Stimulated activated CD4-positive, alpha-beta T cell treated with anti-CD3 and anti-CD28 coated beads, Interleukin-1b, Interleukin-23, amount 100 ng/mL, for 1 hour (primary cell): ENCODE measurements at places on chromosomes 7 and 10.

GRCh38 chr10:127534074-127534473, 15.0 kb upstream of the NPS start:
- DNase-seq = no peak

GRCh38 chr7:25308906-25309705, 80.8 kb upstream of the NPVF start:
- DNase-seq = no peak

DNA sequence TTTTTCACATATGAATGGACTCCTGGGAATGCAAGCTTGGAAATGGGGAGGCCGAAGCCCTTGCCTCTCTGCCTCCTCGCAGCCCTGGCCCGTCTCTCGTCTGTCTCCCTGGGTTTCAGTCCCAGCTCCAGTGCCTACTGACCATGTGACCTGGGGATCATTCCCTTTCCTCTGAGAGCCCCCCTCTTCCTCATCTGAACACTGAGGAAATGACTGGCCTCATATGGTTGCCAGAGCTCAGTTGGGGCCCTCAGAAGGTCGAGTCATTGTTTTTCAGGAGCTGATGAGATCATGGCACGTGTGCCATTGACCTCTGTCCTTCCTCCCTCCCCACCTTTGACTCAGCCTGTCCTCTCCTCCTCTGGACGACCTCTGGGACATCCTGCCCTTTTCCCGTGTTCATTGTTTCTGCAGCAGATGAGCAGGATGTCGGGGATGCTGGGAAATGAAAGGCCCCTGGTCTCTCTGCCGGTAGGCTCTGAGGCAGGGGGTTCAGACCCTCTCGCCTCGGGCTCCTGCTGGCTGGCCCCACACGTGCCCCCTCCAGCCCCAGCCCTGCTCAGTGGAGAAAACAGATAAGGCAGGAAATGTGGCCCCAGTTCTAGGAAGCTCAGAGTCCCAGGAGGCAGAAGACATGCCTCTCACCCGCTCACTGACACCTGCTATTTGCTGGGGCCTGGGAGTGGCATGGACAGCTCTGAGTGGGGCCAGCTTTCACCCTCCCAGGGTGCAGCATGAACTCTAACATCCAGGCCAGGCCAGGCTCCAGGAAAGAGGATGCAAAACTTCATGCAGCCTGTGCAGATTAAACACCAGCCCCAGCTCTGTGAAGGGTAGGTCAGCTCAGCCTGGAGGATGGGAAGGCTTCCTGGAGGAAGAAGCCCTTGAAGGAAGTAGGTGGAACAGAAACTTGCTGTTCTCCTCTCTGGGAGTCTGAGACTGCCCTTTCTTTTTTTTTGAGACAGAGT, 8.3 kb upstream of the PPP1R35 start:
- no peak for DNase-seq

DNA sequence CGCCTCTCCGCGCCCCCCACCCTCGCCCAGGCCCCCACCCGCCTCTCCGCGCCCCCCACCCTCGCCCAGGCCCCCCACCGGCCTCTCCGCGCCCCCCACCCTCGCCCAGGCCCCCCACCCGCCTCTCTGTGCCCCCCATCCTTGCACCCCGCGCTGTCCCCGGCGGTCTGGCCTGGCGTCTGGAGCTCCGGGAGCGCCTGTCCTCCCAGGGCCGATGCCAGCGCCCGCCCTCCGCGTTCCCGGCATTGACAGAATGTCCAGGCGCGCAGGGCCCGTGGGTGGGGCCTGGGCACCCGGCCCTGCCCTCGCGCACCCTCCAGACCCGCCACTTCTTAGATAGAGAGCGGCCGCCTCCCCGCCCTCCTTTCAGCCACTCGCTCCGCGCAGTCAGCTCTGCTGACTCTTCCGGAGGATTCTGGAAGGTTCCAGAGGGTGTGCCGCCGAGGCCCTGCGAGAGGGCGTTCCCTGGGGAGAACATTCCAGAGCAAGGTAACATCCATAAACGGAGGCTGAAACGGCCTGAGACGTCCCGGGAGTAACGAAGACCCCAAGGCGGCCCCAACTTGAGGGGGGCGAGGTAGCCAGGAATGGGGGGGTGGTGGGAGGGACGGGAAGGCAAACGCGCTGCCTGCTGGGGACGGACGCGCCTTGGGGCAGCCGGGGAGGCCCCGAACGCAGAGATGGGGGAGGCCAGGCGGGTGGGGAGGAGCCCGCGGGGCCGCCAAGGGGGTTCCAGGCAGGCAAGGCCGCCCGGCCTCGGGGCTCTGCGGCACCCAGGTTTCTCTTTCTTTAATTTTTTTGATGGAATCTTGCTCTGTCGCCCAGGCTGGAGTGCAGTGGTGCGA, 117.8 kb downstream of the DYNC2I1 start:
- DNase-seq = no peak

- no peak for DNase-seq
Observed at GRCh38 chr10:45410807-45411606, 37.0 kb downstream of the ALOX5 start.

DNA sequence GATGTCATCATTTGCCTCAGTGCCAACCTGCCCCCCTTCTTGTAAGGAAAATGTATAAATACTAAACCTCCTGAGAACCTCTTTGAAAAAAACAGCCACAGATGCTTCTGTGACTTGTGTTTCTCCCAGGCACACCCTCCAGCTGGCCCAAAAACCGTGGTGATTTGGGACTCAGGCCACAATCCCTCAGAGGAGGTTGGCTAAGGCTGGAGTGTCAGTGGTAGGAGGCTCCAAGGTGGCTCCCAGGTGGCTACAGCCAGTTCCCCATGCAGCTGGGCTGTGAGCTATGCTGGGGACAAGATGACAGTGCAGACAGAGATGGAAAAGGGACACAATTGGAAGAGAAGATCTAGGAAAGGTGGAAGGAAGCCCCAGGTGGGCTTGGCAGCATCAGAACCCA, 104.7 kb downstream of the CPXM2 start:
- no peak for DNase-seq

DNA sequence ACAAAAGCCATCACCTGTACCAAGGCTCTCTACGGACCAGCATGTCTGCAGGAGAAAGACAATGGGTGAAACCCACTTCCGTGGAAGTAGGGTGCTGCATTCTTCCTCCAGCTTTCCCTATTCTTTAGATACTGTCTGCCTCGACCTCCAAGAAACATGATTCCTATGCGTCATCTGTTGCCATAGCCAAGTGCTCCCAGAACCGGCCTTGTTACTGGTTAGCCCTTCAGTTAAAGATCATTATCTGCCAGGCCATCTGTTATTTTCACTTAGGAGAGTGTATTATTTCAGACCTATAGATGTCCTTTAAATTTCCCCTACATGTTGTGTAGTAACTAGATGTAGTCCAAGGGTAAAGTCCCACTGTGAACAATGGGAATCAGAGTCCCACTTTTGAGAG, 89.0 kb upstream of the KIAA1217 start:
- DNase-seq = no peak

DNA sequence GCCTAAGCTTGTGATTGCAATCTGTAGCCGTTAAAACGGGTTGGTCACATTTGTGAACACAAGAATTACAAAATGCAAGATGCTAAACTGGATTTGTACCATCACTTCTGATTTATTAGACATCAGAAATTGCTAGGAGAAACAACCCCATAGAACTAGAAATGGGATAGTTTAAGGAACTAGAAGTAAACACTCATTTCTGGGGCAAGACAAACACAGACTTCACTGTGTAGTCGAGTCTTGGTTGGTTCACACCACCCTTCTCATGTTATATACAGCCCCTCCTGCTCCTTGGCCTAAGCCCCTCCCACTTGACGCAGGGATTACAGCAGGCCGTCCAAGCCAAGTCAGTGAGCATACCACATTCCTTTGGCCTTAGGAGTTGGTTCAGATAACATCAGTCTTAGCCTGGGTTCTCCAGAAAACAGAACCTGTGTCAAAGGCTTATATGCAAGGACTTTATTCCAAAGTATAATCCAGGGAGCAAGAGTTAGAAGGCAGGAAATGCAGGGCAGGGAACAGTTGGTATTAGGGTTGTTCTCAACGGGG, 2.0 kb upstream of the NRAP start:
- no peak for DNase-seq

DNA sequence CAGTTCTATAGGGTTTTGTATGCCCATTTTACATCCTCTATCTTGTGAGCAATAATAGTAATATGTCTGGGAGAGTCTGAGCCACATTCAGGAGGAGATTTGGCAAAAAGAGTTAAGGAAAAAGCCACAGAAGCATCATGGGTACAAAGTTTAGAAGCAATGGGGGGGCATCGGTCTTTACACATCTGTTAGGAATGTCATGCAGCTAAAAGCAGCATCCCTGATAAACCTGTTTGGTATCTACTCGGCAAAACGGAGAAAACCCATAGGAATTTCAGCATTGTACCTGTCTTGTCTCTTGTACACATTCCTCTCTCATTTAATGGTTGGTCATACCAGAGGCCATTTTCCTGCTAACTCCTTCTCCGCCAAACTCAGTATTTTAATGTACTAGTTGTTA, 12.5 kb upstream of the HERPUD2 start:
- DNase-seq = no peak

GRCh38 chr7:77587272-77587671, 50.2 kb downstream of the PTPN12 start:
- DNase-seq = no peak

DNA sequence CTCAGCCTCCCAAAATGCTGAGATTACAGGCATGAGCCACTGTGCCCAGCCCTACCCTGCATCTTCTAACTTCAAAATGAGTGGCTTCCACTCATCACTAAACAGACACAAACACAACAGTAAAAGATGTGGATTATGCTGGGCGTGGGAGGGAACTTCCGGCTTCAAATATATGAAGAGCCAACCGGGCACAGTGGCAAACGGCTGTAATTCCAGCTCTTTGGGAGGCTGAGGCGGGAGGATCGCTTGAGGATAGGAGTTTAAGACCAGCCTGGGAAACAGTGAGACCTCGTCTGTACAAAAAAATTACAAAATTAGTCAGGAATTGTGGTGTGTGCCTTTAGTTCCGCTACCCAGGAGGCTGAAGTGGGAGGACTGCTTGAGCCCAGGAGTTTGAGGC, 92.2 kb upstream of the GNA12 start:
- no peak for DNase-seq

GRCh38 chr7:118312051-118312450, 87.5 kb downstream of the ANKRD7 start:
- DNase-seq = no peak

DNA sequence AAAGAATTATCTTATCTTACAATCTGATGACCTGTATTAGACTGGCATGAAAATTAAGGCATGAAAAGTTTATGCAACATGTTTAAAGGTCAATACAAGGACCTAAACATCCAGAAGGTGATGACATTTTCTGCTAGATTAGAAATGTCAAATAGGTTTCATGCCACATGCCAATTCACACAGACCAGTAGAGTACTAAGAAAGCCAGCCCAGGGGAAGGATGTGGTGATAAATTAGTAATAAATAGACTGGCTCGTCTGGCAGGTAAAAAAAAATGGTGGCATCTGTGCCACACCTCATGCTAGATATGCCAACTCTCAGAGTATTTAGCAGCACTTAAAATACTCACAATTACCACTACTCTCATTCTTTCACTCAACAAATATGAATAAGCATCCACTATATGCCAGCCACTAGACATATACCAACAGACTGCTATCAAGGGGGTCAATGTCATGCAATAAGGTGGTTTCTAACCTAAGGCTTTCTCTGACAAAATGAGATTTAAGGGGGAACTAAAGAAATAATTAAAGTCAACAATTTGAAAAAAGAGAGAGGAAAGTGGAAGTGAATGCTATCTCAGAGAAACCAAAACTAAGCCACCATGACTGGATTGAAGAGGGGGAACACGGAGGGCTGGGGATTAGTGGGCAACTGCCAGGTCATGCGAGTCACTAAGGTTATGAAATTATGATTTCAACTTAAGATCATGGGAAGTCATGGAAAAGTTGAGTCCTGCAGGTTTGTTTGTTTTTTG, 83.5 kb downstream of the SGMS1 start:
- no peak for DNase-seq

DNA sequence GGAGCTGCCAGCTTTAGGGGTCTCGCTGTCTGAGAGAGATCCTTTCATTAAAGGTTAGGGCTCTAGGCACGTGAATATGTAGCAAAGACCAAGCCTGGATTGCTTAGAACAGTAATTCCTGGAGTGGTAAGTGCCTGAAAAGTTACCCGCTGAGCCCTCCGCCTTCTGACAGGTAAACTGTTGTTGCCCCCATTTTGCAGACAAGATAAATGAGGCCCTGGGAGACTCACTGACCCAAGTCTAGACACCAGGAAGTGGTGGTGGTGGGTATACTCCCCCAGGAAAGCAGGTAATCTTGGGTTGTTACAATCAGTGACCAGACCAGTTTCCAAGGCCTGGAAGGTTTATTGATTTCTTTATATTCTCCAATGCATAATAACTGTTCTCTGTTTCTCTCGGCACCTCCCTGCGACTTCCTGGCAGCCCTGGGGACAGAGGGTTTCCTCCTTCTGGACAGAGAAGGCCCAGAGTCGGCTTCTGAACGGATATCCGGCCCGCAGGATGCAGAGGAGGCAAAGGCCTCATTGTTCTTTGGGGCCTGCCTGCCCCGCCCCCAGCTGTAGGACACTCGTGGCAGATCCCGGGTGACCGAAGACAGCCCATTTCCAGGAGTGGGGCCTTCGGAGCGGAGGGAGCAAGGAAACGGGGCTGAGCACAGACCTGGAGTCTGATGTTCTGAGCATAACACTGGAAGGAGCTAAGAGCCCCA, 1.3 kb upstream of the GRK5 start:
- DNase-seq = peak; percentile 5

DNA sequence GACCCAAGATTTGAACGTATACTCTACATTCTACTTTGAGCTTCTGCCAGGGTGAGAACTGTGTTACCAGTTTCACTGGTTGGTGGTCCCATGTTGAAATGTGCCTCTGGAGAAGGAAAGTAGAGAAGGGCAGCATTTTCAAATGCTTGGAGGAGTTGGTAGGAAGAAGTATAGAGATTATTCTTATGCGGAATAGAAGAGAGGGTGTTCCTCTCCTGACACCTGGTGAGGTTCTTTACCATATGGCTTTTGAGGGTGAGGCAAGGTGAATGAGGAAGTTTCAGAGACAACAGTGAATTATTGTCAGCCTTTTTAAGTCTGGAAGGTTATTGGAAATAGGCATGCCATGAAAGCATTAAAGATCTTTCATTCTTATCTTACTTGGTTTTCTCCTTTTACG, 34.3 kb downstream of the R3HCC1L start:
- DNase-seq = no peak
